Anterior cingulate cortex (tissue), 58 donors: ENCODE measurements at places on chromosomes 1 and 21.

DNA sequence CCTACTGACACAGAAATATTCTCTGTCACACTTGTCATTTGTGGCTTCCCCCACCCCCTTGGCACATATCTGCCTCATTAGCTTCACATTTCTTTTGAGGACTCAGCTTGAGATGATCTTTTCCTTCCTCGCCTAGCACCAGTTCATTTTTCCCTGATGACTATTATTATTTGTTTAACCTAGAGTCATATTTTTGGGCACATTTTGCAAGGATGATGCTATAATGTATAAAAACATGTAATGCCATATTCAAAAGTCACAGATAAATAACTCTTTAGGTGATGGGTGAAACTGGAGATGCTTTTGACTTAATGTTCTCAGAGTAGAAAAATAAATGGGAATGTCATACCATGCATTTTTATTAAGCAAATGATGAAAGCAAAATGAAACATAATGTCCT is 202.7 kb downstream of the BACH1 start:
- DNase-seq = no peak

DNA sequence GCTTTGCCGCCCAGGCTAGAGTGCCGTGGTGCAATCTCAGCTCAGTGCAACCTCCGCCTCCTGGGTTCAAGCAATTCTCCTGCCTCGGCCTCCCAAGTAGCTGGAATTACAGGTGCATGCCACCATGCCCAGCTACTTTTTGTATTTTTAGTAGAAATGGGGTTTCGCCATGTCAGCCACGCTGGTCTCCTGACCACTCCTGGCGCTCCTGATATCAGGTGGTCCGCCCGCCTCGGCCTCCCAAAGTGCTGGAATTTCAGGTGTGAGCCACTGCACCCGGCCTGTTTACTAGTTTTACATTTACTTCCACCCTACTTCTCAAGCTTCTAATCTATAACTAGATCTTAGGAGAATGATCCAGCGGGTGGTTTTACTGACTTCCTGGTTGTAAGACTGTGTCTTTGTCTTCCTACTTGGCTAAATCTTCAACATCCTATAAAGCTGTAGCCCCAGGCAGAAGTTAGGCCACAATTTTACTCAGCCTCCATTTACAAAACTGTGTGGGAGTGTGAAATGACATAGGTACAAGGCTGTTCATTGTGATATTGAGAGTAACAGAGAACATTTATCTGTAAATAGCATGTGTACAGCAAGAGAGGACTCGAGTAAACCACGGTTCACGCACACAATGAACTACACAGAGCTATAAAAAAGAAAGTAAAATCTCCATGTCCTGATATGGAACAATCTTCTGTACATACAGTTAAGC is 9.6 kb upstream of the POU2F1 start:
- DNase-seq = no peak

- peak; percentile 91 for DNase-seq
Observed at GRCh38 chr1:234610666-234611224, 767 bp upstream of the IRF2BP2 start.

DNA sequence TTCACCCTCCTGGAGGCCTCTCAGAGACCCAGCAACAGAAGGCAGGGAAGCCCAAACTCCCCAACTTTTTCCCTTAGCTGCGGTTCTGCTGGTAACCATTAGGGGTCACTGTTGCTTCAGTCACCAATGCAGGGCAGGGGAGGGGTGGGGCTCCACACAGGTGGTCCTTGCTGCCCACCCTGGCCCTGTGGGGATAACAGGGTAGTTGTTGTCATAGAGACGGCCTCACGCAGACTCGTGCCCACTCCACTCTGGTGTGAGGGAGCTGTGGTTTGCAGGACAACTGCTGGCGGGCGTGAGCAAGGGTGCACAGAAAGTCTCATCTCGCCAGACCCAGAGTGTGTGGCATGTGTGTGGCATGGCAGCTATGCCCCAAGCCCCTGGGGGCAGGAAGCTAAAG is 19.9 kb downstream of the INSRR start:
- DNase-seq = no peak

- no peak for DNase-seq
Observed at GRCh38 chr1:20538227-20538626, 14.1 kb upstream of the FAM43B start.
